Tibial artery (tissue), 4 donors: ENCODE measurements at places on chromosomes 2 and 18.

DNA sequence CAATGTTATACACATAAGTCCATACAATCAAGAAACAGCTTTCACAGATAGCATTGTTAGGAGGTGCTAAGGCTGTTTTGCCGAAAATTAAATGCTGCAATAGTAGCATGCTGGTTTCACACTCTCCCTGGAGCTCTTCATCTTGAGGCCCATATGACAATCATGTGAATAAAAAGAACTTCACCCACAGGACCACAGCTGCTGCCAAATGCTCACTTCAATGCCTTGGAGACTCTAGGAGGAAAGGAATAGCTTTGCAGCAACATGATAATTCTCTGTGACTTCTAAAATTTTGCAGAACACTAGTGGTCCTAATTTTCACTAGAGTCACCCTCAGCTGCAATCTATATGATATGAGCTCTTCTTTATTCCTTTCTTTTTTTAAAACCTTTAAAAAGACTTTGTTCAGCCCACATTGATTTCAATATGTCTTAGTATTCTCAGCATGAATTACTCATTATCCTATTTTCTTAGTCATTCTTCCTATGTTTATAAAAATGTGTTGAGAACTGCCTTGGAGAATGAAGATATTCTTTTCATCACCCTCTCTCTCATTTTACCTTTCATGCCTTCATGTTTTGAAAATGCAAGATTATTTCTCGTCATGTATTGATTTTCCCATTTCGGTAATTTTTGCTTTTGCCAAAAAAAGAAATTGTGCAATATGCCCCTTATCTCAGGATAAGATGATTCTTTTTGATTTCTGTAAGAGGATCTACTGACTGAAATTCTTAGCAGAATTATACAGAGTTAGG lies 108.2 kb downstream of the PDE1A start:
- no peak for DNase-seq

- no peak for DNase-seq
Measured at GRCh38 chr2:54516842-54517241, 60.7 kb downstream of the SPTBN1 start.

- DNase-seq, result no peak
Measured at GRCh38 chr2:223396993-223397392, 205.2 kb downstream of the SCG2 start.

- no peak for DNase-seq
Measured at GRCh38 chr2:180716186-180717180, 263.9 kb upstream of the UBE2E3 start.

DNA sequence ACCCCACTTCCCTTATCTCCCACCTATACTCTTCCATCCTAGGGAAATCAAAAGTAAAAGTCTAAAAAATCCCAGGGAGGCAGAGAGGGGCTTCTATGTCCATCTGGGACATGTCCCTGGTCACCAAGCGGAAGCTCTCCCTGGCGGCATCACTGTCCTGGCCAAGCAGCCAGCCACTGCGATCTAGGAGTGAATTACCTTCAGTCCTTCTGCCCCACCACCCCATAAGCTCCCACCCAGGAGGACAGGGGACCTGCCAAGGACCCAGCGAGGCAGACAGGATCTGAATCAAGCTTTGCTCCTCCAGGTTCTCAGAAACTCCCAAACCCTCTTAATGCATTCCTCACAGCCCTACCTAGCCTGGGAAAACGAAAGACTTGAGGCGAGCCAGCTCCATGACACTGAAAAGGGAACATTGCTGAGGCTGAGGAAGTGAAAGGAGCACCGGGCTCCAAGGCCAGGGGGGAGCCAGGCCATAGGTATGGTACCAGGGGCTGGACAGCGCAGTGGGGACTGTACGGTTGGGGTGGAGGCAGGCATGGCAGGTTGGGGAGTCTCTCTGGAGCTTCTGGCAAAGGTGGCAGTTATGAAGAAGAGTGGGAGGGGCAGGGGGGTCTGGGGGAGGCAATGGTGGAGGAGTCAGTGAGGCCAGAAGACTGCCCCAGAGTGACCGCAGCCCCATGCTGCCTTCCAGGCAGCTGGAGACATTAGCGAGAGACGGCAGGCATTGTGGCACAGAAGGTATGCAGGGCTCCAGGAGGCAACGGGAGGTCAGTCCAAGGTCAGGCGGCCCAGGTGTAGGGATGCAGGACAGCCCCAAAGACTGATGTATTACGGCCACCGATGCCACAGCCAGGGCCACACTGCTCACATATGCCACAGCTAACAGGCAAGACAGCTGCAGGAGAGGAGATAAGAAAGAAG lies 2.7 kb upstream of the SLC23A3 start:
- no peak for DNase-seq

- no peak for DNase-seq
Measured at GRCh38 chr2:186427970-186428369, 58.1 kb upstream of the ZC3H15 start.

GRCh38 chr18:23484561-23485182 lies 18.6 kb upstream of the RMC1 start:
- no peak for DNase-seq

DNA sequence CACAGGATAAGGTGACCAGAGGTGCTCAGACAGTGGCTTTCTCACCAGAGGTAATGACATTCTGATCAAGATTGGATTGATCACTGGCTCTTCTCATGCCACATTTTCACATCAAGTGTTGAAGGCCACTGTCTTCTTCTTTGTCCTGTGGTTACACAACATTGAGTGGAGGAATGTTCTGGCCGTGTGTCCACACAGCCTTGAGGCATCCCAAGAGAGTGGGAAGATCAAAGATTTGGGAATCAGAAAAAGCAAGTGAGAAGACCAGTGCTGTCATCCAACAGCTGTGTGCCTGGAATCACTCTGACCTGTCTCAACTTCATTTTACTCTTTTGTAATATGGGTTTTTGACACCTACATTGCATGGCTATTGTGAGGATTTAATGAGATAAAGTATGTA lies 67.4 kb downstream of the IL1R2 start:
- DNase-seq, result no peak

- no peak for DNase-seq
Measured at GRCh38 chr2:188993247-188993646, 19.1 kb downstream of the COL3A1 start.

GRCh38 chr2:43165378-43166069 lies 60.9 kb downstream of the ZFP36L2 start:
- DNase-seq, result no peak

DNA sequence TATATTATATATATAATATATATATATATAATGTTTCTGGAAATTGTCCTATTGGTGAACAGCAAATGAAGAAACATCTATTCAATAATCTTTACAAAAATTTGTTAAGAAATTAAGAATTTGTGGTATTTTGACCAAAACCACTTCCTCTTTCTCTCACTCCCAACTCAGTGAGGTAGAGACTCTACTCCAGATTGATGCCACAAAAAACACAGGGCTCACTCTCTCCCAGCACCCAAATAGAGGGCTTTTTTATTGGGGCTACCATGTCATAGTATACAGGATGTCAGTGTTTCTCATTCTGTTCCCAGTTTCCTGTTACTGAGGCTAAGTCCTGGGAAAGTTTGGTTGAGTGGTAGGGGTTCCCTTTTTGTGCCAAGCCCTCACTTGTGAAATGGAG lies 1155.4 kb downstream of the BCL11A start:
- no peak for DNase-seq

DNA sequence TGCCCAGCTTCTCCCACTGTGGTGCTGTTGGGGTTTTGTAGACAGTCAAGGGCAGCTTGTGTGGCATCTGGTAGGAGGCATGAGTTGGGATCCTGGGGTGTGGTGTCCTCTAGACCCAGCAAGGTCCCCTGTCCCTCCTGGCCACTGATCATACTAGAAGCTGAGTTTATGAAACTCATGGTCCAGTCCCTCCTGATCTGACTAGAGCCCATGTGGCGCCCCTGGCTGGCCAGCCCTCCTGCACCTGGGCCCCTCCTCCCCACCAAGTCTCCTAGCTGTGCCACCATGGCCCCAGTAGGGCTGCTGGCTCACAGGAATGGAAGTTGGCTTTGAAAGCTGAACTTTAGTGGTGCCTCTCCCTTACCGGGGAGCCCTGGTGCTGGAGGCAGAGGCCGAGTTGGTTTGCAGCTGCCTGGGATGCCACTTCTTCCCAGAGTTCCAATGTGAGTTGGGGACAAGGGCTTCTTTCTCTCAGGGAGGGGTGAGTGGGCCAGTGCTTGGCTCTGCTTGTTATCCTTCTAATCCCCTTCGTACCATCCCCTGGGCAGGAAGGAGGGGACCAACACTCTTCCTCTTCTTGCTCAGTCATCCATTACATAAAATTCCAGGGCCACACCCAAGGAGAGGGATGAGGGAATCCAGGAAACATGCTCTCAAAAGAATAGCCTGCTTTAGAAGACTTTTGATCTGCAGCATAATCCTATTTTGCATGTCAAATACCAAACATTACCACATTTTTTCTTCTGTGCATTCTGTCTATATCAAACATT lies 37.5 kb upstream of the HAAO start:
- DNase-seq, result peak; percentile 59

DNA sequence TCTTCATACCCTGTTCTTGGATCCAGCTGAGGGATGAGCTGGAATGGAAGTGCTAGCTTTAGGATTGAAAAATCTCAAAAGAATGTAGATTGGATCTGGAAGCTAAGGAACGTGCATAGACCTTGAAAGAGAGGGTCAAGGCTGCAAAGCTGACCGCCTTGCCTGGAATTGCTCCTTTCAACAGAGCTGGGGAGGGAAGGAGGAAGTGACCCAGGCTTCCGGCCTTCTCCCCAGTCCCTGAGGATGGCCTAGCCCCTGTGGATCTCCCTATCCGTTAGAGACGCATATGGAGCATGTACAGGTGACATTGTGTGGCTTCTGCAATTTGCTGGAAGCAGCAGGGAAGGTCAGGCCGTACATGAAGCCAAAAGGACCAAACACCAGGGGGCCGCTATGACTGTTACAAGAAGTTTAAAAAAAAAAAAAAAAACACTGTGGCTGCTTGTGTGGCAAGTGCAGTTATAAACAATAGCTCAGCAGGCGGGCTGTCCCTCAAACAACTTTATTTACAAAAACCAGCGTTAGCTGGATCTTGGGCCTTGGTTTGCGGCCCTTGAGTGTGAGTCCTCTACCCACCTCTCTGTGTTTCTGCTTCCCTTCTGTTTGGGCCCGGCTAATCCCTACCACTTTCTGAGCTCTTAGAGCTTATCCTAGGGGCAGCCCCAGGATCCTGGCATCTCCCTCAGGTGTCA lies 227.6 kb downstream of the SEPTIN10 start:
- DNase-seq, result peak; percentile 45

DNA sequence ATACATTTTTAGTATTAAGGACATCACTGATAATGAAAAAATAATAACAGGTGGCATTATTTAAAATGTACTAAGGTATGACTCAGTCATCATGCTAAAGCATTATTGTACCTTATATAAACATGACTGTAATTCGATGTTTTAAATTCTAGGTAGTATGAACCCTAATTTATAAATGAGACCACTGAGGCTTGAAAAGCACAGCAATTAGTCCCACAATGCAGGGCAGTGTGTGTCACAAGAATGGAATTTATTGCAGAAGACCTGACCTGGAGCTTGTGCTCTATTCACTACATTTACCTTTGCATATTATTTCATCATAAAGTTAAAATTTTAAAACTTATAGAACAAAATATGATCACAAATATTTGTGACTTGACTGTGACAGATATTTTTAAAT lies 358.5 kb upstream of the DSEL start:
- DNase-seq, result no peak

DNA sequence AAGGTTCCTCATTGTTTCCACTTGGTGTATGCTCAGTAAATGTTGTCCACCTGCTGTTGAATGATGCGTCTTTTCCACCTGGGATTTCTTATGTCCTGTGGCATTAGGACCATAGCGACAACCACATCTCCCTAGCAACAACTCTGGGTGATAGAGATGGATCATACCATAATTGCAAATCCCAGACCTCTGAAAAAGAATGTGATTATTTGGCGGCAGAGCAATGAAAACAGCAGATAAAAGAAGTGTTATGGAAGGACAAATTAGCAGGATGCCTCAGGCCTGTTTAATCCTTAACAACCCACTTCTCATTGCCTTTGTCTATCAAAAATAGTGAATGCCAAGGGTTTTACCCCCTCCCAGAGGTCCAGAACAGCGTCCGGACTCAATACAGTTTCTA lies 278.9 kb downstream of the TSN start:
- DNase-seq, result no peak

- DNase-seq, result peak; percentile 54
Measured at GRCh38 chr2:95353055-95353575, 49.4 kb upstream of the FAHD2A start.

DNA sequence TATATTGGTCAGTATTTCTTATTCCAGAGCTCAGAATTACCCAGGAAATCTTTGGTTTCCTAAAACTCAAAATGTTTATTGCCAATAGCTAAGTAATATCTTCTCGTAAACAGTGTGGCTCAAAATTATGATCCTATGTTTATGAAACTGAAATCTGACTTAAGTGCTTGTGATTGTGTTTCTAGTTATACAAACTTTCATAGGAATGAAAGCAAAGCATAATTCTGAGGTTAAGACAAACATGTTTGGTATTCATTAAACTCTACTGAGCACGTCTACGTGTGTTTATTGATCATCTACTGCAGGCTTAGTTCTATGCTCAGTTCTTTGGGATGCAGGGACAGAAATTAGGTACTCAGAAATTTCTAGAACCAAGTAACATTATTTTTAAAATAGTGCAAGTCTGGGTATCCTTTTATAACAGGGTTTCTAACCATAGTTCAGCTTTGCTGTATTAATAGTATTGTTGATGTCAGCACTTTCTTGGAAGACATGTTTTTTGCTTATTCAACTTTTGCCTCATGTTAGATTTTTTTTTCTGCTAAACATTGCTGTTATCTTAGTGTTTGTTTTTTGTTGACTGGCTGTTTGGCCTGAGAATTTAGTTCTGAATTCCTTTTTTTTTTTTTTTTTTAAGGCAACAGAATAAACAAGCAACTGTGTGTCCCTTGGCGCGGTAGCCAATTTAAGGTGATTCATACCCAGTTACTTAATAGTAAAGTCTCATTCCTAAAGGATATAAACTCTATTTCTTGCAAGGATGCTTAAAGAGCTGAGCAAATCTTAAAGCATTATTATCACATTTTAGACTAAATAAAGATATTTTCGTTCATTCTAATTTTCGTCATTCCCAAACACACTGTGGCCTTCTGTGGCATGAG lies 31.3 kb downstream of the PTPRM start:
- peak; percentile 34 for DNase-seq

DNA sequence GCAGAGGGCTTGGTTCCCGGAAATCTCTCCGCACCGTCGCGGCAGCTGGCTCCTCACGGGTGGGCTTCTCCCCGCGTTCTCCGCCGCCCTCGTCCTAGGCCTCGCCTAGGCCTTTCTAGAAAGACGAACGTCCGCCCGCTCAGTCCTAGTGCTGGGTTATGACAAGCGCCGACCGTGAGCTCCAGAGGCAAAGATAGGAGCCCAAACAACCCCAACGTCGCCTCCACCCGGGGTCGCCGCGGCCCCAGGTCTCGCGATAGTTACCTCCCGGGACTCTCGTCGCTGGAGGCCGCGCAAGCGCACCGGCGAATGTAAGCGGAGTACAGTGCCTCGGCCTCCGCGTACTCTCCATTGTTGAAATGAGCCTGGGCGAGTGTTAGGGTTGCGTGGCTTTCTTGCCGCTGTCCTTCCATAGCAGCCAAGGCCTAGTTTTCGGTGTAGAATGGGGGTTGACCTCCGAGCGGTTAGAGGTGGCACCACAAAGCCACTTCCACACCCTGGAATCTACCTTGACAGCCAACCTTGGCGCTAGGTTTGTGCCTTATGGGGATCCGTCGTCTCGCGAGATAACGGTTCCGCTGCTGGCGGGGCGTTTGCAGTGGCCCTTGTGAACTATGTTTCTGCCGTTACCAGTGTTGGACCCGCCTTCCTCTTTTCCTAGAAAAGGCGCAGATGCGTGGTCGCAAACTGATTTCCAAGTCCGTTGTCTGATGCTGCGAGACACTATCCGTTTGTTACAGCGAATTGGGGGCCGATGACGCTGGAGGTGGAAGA lies at the start of gene TTC32:
Gene TTC32, minus strand, starts transcription at position 542 of the 774 bp plus-strand sequence. Its CDS starts 129 bp downstream, at position 413.
- peak; percentile 93 for DNase-seq
